ENCODE measurements at places on chromosomes 16 and 17.

- peak; percentile 66 for DNase-seq
These were observed 54.1 kb downstream of the XYLT1 start for GRCh38 chr16:17416461-17417311.

- DNase-seq = no peak
These were observed 10.9 kb downstream of the ZNF200 start for GRCh38 chr16:3223913-3224515.

- DNase-seq = no peak
These were observed 69.8 kb upstream of the KSR1 start for GRCh38 chr17:27386206-27387075.

- DNase-seq = no peak
These were observed 864 bp upstream of the UMOD start for GRCh38 chr16:20353379-20353778.

DNA sequence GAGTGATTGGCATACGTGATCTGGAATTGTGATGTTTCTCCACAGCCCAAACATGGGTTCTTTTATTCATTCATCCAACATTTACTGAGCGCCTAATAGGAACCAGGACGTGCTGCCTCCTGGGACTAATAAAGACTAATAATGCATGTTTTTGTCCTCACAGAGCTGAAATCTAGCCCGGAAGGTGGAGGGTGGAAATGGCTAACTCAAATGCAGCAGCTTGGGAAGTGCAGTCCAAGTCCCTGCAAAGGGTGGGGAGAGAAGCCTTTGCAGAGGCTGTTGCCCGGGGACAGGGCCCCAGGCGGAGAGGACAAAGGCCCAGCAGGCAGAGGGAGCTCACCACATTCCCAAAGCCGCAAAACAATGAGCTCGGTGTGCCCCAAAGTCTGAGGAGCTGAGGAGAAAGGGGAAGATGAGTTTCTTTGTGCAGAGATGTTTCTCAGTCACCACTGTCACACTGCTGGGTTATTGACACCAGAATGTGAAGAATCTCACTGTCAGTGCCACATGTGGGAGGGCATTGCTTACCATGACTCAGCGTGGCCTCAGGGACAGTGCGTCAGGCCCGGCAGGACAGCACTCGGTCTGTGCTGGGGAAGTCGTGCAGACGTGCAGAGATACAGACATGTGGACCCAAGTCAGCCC, 118.2 kb upstream of the CHMP6 start:
- DNase-seq = no peak

DNA sequence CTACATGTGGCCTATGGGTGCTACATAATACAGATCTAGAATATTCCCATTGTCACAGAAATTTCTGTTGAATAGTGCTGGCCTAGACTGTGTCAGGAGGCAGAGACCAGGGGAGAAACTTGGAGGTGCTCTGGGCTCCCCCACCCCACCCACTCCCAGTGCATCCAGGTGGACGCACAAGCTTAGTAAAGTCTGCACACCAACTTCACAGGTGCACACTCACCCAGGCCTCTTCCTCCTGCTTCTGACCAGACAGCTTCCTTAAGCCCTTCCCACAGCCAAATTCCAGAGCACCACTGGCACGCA, 7.6 kb upstream of the CNP start:
- DNase-seq = no peak

- no peak for DNase-seq
These were observed 6.7 kb downstream of the ABCA3 start for GRCh38 chr16:2333772-2334379.

DNA sequence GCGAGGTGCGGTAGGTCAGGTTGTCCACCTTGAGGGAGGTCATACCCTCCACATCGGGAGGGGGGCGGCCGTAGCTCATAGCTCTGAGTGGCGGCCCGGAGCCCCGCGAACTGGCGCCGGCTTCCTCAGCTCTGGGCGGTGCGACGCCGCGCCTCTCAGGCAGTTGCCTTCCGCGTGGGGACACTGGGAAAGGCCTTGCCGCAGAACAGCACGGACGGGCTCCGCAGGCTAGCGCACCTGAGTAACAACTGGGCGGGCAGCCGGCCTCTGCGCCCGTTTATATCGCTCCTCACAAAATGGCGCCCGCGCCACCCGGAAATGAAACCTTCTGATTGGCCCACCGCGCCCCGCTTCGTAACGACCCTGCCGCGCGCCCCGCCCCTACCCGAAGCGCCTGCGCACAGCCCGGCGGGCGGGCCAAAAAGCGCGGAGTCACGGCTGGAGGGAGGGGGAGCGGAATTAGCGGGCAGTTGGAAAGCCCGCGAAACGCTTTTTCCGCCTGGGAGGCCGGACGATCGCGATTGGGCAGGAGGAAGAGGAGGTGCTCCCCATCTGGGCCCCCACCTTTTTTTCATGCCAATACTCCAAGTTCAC, at the start of gene SRSF2:
SRSF2 (minus strand) TSS at position 250 of the 594 bp plus-strand sequence; CDS start at position 79, 171 bp downstream.
- DNase-seq = peak; percentile 98

DNA sequence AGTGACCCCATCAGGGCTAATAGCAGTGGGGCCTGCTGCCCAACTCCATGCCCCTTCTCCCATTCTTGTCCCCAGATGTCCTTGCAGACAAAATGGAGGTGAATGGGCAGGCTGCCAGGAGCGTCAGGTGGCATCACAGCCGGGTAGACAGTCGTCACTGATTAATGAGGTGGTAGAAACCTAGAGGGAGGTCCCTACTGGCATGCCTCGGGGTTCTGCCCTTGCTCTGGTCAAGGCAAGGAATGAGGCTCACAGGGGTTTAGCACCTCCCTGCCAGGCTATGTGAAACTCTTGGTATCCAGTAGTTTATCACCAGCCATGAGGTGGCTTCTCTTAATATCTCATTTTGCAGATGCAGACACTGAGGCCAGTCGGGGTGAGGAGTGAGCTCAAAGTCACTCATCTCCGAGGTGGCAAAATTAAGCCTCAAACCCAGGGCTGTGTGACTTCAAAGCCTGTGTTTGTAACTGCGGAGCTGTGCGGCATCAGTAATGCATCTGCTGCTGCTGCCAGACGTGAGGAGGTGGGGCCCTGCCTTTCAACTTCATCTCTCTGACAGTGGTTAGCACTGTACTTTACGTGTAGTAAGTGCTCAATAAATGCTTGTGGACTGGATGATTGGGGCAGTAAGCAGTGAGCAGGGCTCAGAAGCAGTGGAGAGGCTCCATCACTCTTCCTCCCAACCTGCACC, 21.3 kb downstream of the RAI1 start:
- no peak for DNase-seq

DNA sequence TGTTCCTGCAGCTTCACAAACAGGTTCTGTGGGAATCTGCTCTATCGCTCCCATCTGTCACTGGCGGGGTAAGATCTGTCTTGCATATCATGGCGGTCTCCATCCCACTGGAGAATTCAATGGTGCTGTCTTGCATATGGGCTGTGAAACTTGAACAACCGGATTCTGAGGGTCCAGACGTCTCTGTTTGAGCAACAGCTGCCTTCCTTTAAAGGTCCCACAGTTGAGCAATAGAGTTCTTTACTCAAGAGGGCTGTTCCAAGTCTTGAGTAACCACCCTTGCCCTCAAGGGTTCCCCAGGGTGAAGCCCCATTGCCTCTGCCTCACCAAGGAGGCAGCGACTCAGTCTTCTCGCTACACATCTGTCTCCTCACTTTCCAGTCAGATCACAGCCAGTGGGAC, 50.8 kb downstream of the ZFHX3 start:
- no peak for DNase-seq

GRCh38 chr16:12417815-12418211, 385.9 kb downstream of the CPPED1 start:
- DNase-seq = no peak

DNA sequence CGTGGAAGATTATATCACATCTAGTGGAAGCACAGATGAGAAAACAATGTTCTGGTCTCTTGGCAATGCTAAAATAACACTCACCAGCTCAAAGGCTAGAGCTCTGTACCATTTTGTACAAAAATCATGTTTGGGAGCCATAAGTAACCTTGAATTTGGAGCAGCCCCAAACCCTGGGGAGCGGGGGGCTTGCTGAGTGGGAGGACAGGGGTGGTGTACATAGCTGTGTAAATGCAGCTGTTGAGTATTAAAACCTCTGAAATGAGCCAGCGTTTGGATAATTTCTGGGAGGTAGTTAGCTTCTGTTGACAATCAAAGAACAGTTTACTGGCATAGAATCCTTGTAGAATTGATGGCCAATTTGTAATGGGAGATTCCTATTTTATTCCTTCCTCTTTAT, 4.3 kb downstream of the MYH8 start:
- DNase-seq = no peak

DNA sequence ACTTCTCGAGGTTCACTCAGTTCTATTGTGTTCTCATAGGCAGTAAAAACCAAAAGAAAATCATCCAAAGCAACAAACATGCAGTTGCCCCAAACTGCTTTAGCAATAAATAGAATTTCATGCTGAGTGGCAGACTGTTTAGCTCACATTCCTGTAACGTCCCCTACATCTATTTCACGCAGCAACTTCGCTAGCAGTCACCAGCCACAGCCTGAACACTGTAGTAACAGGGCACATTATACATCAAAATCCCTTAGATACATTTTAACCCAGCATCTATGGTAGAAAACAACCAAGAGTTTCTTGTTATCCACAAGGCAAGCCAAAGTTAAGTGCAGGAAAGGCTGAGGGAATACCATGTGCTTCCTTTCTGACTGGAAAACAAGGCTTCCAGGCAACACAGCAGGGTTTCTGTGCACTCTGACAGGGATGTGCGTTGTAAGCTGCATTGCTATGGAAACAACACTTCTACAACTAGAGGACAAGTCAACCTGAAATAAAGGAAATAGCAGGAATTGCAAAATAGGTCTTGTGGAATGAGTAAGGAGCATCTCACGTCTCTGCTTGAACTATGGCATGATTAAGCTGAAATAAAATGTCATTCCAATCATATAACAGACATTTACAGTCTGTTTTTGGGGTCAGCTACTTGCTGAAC, 55.4 kb downstream of the CFDP1 start:
- no peak for DNase-seq

DNA sequence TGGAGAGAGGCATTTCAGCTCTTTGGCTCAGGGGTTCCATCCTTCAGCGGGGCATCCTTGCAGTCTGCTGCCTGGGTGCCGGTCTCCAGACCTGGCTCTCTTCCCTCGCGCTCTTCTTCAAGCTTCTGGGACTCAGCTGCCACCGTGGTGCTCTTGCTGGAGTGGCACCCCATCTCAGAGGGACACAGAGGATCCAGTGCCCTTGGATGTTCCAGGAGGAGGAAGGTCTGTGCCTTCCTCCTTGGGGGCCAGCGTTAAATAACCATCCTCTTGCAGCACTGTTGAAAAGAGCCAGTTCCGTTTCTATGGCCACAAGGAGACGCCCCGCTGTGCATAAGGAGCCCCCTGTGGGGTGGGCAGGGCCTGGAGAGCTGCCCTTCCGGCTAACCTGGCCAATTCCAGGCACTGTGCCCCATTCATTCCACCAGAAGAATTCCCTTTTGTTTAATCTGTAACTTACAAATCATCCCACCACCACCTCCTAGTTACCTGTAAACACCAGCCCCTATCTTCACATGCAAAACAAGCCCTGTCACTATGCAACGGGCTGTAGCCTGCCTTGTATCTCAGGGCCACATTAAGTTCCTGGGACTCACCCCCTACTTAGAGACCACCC, 8.6 kb downstream of the CHD9NB start:
- no peak for DNase-seq

- no peak for DNase-seq
These were observed 196.1 kb downstream of the NTN1 start for GRCh38 chr17:9217151-9218056.

DNA sequence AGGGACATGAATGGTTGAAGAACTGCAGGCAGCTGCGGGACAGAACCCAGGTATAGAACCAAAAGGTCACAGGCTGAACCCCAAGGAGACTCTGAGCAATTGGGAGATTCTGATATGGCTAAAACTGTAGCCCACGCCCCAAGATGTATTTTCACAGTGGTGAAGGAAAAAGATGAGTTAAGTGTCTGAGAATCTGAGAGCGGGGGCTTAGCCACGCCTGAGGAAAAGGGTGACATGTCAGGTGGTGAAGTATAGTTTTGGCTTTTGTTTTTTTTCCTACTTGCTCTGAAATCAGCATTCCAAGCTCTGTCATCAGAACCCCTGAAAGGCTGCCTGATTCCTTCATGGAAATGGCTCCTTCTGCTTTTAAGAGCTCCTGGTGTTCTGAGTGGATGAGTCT, 73.3 kb downstream of the AKAP1 start:
- DNase-seq = no peak

GRCh38 chr17:81244358-81245023, 5.4 kb downstream of the NDUFAF8 start:
- DNase-seq = no peak

DNA sequence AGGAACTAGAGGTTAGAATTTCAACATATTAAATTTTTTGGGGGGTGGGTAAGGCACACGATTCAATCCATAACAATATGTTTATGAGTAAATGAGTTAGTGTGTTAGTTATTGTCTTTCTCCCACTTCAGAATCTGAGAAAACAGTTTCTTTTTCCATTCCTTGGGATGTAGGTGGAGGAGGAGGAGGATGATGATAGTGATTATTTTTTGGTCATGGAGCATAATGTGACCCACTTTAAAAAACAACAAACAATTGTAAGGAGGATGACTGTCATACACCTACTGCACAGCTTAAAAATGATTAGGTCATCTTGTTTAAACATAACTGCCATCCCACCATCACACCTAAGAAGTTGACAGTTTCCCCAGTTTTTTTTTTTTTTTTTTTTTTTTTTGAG, 148.7 kb downstream of the CDRT15L2 start:
- DNase-seq = no peak

DNA sequence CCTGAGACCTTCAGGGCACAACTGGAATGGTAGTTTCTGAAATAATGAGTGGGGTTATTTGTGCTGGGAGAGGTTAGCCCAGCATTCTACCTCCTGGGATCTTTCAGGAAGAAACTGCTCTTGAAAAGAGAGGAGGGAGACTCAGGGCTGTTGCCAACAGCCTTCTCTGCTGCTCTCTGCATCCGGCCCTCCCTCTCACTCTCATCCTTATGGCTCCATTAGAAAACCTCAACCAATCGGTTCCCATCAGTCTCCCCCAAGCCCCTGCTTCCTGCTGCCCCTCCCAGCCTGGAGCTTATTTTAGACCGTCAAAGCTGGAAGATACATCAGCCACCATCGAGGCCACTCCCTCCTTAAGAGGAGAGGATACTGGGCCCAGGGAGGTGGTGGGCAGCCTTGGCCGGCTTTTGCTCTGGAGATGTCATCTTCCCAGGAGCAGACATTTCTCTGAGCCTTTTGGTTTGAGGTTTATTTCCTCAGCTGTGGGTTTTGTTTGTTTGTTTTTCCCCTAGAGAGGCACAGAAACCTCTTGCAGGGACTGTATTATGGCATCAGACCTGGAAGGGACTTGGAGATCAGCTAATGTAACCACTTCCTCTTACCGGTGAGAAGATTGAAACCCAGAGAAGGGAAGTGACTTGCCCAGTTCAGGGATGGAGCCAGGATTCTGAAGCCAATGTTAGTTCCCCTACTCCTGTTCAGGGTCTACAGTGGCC, 2.7 kb downstream of the MPRIP start:
- no peak for DNase-seq

GRCh38 chr16:13939821-13940220, 19.9 kb downstream of the ERCC4 start:
- DNase-seq = no peak

GRCh38 chr17:67324330-67324729, 42.0 kb downstream of the PSMD12 start:
- no peak for DNase-seq

GRCh38 chr17:62725791-62726249, 82.3 kb downstream of the MARCHF10 start:
- no peak for DNase-seq
